ENCODE measurements at places on chromosomes 4 and X.
A peak's percentile ranks its signal among the peaks of the same experiment; 100 is the strongest.

- DNase-seq = no peak
Measured at GRCh38 chr4:160818571-160818970, 1345.2 kb downstream of the FSTL5 start.

DNA sequence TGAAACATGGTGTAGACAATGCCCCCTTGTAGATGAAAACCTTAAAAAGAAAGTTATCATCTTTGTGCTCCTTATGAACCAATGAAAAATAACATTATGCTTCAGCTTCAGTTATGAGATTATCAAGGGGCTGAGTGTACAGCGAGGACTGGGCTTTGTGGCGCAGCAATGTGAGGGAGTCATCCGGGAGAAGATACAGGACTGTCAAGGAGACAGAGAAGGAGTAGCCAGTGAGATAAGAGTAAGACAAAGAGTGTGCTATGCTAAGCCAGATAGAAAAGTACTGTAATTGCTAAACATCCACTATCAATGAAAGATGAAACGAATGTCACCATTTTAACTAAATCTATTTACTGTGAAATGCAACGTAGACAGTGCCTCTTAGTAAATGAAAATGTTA lies 3.6 kb upstream of the KLHL15 start:
- no peak for DNase-seq

GRCh38 chr4:70902577-70903290 lies 565 bp downstream of the MOB1B start:
- DNase-seq = no peak

DNA sequence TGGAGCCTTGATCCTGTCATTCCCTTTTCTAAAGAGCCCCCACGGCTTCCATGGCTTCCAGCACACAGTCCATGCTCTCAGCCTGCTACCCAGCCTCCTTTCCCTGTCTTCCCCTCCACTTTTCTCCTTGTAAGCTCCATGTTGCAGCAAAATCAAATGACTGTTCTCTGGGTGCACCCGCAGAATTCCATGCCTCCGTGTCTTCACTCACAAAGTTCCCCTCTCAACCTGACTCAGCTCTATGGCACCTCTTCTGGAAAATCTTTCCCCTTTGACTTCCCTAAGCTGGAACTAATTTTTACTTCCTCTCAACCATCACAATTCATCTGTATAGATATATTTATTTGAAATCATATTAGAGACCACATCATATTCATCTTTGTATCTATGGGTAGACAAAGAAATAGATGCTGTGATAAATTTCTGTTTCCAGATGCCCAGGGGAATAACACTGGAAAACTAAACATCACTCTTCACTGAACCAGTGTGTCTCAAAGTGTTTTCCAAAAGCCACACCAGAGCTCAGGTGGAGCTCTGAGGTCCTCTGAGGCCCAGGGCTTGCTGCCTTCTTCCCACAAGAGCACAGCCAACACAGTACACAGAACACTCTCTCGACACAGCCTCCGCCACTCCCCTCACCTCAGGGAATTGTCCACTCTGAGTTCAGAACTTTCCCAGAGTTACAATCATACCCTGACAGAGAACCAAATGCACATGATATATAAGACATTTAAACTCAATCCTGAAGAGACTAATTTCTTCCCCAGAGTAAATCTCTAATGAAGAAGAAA lies 3.3 kb downstream of the SETD7 start:
- no peak for DNase-seq

DNA sequence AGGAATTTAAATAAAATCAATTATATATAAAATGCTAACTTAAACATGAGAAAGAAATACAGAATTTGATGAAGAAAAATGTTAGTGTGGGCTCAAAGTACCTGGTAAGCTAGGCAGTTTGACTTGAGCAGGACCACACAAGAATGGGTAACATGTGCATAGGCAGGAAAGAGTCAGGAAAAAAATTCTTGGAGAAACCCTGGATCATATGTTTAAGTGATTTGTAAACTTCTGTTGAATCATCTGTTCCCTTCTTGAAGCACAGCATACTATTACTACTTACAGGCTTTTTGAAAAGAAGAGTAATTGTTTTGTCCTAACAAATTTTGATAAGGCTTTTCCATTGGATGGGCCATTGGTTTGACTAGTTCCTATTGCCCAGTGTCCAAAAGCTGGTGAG lies 37.5 kb upstream of the FHDC1 start:
- no peak for DNase-seq

- peak; percentile 21 for DNase-seq
Measured at GRCh38 chr4:180134091-180134866, 2108.9 kb upstream of the TENM3 start.

GRCh38 chrX:45134775-45135174 lies 65.9 kb downstream of the DIPK2B start:
- no peak for DNase-seq

DNA sequence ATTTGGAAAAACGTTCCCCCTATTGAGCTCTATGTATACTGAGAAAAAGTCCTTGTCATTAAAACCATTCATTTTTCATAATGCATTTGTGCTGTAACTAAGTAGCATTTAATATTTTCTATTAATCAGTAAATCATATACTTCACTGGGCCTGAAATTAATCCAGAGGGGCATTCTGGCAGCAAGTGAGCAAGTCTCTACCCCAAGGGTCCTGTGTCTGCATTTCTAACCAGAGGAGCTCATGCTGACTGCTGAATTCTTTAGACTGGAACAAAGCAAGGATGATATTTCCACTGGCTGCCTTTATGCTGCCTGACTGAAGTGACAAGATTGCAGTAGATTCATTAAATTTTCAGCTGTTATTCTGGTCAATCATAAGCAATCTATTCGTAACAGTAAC lies 246.5 kb downstream of the SLITRK2 start:
- DNase-seq = no peak

DNA sequence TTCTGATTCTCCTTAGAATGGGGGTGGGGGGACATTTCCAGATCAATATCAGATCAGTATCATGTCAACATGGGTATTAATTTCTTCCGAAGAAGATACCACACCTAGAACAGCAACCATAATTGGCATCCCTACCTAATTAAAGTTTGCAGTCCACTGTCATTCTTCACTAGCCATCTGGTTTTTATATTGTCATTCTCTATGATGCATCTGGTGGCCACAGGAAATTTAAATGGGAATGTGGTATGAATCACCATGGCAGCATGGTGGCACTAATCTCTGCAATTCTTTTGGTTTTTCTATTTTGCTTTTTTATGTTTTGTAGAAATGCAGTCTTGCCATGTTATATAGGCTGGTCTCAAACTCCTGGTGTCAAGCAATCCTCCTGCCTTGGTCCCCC lies 16.6 kb upstream of the UBE2D3 start:
- no peak for DNase-seq

GRCh38 chr4:119490335-119490734 lies 138.3 kb downstream of the PDE5A start:
- no peak for DNase-seq

DNA sequence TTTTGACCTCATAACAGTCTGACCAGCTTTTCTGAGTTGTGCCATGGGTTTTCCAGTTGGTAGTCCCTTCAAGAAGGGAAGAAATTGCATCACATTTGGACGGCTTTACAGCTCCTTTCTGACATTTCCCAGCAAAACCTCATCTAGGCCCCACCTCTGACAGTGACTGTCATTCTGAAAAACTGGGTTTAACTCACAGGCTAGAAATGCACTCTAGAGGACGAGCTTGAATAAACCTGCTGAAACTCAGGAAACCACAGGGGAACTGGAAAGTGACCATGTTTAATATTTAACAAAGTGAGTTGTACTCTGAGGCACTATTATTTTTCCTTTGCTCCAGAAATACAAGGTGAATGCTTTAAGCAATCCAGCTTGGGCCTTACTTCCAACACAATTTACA lies 434.3 kb upstream of the RASGEF1B start:
- no peak for DNase-seq

DNA sequence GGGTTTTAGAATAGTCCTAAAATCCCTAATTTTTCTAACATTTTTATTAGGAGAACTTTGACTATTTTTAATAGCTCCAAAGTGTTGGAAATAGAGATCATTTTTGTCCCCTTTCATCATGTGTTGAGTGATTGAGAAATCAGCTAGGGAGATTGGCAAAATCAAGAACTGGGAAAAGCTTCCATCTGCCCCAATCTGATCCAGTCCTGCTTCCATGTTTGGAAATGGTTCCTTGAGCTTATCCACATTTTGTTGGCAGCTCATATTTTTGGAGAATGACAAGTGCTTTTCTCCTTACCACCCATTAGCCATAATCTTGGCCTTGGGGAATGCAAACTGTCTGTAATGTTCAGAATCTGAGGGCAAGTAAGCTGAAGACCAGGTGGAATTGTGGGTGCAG lies 73.9 kb downstream of the SYNPO2 start:
- no peak for DNase-seq

GRCh38 chr4:56469489-56470210 lies 2.2 kb downstream of the SRP72 start:
- no peak for DNase-seq

DNA sequence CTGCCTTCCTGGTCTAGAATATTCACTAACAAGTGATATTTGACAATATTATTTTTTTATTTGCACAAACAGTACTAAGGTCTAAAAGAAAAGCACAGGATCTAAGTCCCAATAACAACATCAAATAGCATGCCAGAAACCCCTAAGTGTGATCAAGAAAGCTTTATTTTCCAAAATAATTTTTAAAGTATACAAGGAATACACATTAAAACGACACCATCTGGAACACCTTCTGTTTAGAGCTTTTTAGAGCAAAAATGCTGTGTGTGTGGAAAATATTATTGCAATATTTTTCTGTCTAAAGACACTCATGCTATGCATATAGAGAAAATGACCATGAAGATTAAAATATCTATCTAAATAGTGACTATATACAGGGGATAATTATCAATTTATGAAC lies 103.1 kb downstream of the ARAP2 start:
- no peak for DNase-seq

- no peak for DNase-seq
Measured at GRCh38 chr4:11748164-11748872, 319.6 kb upstream of the HS3ST1 start.

GRCh38 chr4:109215506-109215905 lies 87.0 kb downstream of the COL25A1 start:
- DNase-seq = no peak

DNA sequence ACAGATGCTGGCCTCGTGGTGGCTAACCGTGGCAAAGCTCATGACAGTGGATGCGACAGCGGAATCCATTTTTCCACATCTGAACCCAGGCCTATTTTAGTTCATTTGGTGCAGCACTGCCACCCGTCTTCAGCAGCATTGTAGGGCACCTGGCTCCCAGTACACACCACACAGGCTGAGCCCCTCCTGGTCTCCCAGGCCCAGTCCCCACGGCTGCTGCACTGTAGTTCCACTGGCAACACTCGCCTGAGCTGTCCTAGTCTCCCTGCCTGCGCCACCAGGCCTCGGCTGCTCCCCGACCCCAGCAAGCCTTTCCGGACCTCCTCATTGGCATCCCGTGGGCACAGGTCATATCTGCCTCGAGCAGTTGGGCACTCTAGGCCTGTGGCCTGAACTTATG lies 76.2 kb downstream of the MTMR1 start:
- DNase-seq = no peak
